ENCODE measurements at places on chromosomes 7 and 10.

DNA sequence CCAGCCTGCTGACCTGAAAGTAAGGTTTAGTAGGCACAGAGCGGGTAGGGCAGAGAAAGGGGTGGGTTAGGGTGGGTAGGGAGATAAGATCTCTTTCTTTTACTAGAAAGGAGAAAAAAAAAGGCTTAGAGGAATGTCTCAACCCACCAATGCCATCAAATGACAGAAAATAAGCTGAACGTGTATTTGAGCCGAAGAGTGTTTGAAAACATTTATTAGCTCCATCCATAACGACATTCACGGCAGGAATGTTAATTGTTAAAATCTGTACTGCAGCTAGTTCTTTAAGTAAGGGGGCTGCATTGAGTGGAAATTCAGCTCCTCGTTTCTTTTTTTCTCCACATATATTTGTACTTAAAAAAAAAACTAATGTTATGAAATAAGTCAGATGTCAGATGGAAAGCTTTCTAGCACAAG lies 63.7 kb upstream of the ARID5B start:
- no peak for DNase-seq

DNA sequence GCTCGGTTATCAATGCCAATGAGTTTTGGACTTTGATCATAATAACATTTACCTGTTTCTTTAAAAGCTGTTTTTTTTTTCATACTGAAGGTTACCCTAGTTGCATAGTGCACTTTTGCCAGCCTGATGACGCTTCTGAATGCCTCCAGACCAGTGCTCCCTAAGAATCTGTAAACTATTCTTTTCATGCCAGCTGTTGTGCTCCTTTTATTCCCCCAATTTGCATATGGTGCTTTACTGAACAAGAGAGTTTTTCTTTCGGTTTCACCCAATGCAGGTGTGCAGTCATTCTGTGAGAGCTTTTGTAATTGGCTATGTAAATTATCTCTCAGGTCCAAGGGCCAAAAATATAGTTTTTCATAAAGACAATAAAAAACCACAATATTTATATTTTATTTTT lies 48.1 kb upstream of the GLCCI1 start:
- no peak for DNase-seq

GRCh38 chr7:7331523-7331922 lies 149.2 kb downstream of the C1GALT1 start:
- no peak for DNase-seq

GRCh38 chr10:131636116-131636515 lies 264.7 kb upstream of the PPP2R2D start:
- no peak for DNase-seq

GRCh38 chr7:155584261-155584660 lies 37.9 kb upstream of the CNPY1 start:
- DNase-seq: peak; percentile 35

GRCh38 chr10:101967119-101967518 lies 88.9 kb downstream of the ARMH3 start:
- DNase-seq: no peak

DNA sequence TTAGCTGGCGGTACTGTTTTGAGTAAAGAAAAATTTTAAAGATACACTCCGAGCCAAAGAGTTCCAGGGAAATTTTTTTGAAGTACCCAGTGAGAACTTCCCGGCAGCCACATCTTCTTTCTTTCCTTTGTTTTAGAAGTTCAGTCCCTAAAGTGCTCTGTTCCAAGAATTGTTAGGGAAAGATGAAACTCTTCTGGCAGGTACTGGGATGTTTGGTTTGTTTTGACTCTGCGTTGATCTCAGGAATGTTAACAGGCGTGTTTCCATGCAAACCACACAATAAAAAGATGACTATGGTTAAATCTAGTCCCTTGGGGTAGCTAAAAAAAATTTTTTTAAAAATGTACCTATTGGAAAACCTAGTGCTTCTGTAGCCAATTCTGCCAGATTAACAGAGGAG lies 224.7 kb upstream of the PHYHIPL start:
- DNase-seq: no peak

- no peak for DNase-seq
Observed at GRCh38 chr7:155206318-155207020, 91.2 kb upstream of the INSIG1 start.

- no peak for DNase-seq
Observed at GRCh38 chr10:102408131-102408727, 10.4 kb downstream of the PSD start.

DNA sequence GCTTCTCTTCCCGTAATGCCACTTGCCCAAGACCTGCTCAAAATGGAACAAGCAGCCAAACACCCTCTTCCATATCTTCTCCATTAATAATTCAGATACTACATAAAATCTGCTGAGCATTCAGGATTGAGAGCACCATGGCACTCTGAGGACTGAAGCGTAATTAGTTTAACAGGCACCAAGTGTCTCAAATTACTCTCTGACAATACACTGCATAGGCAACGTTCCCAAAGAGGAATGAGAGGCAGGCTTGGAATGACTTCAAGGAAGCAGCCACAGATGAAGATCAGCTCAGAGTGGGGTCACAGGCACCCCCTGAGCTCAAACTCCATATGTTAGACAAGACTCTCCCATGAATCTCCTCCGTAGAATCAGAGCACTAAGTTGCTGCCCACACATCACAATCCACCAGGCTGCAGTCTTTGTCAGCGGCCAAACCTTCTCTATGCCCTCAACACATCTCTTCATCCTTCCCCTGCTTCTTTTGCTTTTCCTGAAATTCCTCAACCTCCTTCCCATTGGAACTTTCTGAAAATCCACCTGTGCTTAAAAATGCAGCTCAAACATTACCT lies 4.7 kb upstream of the ABLIM1 start:
- DNase-seq: no peak

DNA sequence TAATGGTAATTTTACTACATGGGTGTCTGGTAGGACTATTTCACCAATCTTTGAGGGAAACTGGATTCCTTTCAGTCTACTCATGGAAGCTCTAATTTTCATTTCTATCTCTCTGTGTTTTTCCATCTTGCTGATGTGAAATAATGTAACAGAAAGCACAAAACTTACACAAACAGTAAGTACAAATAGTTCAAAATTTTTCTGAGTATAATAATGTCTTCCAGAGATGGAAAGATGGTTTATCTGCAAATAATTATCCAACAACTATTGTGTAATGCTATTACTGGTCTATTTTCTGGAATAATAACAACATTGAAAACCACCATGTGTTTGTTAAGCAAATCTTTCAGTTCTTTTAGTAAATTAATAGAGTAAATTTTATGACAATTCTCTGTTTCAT lies 565.8 kb upstream of the MGMT start:
- no peak for DNase-seq

GRCh38 chr10:6746782-6747181 lies 166.7 kb upstream of the PRKCQ start:
- DNase-seq: no peak

- no peak for DNase-seq
Observed at GRCh38 chr10:100927266-100927665, 14.5 kb downstream of the SLF2 start.

DNA sequence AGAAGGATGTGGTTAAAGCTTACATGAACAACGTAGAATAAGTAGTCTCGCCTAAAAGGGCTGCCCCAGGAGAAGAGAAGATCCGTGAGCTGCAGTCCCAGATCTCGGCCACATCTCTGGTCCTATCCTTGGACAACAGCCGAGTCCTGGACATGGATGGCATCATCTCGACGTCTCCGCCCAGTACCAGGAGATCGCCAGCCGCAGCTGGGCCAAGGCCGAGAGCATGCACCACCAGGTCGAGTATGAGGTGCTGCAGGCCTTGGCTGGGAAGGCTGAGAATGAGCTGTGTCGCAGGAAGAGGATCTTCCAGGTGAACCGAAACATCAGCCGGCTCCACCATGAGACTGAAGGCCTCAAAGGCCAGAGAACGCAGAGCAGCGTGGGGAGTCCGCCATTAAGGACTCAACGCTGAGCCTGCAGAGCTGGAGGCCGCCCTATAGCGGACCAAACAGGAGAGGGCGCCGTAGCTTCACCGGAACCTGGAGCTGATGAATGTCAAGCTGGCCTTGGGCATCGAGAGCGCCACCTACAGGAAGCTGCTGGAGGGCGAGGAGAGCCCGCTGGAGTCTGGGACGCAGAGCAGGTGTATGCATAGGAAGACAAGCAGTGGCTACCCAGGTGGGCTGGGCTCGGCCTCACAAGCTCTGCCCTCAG lies 22.2 kb downstream of the LIPK start:
- DNase-seq: peak; percentile 99

DNA sequence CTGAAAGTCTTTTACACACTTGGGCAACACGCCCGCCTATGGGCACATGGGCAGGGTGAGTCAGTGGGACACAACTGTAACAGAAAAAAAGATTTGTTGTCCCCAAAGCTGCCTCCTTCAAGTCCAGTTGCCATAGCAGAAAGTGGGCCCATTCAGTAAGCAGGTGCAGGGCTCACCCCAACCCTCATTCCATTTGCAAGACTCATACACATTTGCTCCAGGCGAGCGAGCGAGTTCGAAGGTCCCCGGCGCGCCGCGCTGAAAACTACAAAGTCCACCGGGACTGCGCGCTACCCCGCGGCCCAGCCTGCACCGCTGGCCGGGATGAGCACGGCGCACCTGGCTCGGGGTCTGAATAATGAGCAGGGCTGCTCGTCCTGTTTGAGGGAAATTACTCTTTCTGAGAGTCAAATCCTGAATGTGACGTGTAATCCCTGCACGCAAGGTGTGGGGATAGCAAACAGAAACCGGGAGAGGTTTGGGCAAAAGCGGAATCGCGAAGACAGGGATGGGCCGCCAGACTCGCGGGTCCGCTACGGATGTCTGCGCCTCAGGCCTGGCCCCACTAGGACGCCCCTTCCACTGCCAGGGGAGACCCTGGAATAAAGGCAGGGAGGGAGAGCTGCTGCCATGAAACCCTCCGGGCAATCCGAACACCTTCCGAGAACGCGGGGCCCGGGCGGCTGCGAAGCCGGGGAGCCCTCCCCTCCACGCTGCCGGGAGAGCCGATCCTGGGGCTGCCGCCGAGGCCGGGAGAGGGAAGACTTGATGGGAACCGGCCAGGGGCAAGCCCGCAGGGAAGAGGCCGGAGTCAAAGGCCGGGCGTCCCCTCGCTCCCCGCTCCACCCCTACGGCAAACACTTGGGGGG lies 982 bp downstream of the COBL start:
- peak; percentile 84 for DNase-seq

GRCh38 chr10:131743190-131744151 lies 157.3 kb upstream of the PPP2R2D start:
- peak; percentile 62 for DNase-seq

- no peak for DNase-seq
Observed at GRCh38 chr10:36489611-36490228, 635.7 kb upstream of the ANKRD30A start.

GRCh38 chr10:1855911-1856310 lies 118.6 kb upstream of the ADARB2 start:
- DNase-seq: no peak

- DNase-seq: no peak
Observed at GRCh38 chr10:11131112-11131639, 113.5 kb downstream of the CELF2 start.

DNA sequence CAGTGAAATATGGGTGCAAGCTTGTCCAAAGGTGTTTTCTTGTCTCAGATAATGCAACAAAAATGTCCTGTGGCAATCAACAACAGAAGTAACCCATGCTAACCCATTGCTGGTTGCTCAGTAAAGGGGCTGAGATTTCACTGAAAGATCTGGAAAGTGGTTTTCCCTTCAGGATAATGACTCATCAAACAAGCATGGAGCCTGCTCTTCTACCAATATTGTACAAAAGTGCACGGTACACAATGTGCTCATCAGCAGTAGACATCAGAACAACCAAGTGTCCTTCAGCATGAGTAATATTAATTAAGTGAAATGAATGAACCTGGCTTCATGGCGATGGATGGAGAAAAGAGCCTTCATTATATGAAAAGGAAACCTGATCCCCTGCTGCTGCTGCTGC lies 287.1 kb upstream of the NEBL start:
- DNase-seq: no peak

- peak; percentile 44 for DNase-seq
Observed at GRCh38 chr10:110151971-110152370, 55.4 kb upstream of the MXI1 start.

GRCh38 chr10:32338262-32338661 lies 8.7 kb downstream of the EPC1 start:
- DNase-seq: no peak

GRCh38 chr10:113221756-113222168 lies 271.7 kb downstream of the TCF7L2 start:
- DNase-seq: peak; percentile 80

DNA sequence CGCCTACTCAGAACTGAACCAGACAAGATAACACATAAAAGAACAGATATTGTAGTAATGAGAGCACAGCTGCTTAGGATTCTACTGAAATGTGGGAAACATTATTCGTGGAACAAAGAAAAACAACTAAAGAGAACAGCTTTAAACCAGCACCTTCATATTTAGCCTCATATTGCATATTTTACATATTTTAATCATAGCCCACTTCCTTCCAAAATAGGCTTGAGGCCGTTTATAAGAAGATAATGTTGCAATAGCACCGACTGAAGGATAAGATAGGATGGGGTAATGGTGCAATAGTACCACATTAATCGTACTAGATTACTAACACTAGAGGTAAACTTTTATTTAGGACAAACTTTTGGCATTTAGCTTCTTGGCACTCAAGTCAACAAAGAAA lies 71.3 kb downstream of the KCND2 start:
- no peak for DNase-seq

GRCh38 chr10:73979809-73980433 lies 18.0 kb upstream of the VCL start:
- no peak for DNase-seq

DNA sequence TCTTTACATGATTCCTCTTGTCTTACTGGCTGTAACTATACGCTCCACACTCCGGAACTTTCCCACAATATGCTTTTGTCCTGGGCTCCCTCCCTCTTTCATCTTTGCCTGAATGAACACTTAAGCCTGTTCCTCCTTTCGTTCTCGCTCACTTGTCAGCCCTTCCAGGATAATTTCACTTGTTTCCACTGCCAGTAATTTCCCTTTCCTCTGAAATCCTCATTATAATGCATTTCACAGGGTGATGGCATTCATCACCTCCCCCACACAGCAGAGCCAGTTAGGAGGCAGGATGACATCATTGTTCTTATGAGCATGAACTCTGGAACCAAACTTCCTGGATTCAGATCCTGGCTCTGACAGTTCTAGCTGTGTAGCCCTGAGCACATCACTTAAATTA lies 372.6 kb downstream of the GPR158 start:
- no peak for DNase-seq

DNA sequence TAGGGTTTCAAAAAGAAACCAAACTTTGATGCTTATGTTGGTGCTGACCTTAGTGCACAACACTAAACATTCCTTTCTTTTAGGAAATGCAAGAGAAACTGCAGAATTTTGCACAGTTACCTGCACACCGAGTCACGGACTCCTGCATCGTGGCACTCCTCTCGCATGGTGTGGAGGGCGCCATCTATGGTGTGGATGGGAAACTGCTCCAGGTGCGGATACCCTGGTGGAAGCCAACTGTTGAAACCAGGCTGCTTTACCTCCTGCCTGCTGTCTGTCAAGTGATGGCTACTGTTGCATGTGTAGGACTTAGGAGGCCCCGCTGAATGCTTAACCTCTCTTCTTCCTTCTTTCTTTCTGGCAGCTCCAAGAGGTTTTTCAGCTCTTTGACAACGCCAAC lies 11.7 kb downstream of the CASP2 start:
- peak; percentile 88 for DNase-seq

All from endodermal cell (in vitro differentiated cells).